Activated T-helper 17 cell treated with anti-CD3 and anti-CD28 coated beads, Interleukin-2, amount 50 U/mL, for 72 hours (primary cell): ENCODE measurements at places on chromosomes 11 and 22.

DNA sequence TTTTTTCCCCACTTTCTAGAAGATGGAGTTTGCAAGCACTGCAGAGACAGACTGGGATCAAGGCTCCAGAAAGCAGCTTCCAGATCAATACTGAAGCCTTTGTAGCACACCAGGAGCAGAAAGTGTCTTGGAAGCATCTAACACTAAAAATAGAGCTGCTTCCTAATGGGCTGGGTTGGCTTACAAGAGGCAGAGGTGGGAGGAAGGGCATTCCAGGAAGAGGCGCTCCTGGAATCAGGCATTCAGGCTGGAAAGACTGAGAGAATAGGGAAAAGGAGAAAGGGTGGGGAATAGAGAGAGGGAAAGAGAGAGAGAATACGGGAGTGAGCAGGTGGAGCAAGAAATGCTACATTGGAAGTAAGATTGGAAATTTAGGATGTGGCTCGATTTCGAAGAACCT, 395.9 kb downstream of the OPCML start:
- ATAC-seq, result no peak

DNA sequence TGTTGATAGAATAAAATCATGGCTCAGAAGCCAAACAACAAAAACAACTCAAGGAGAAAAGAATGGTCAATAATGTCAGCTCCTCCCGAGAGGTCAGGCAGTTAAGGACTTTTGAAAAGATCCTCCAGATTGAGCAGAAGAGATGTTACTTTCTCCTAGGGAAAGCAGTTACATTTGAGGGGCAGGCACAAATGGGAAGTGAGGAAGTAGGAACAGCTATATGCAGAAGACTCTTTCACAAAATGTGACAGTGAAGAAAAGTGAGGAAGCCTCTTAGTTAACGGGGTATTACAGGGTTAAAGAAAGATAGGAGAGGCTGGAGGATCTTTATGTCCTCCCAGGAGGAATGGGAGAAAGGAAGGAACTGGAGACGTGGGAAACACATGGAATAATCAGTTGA, 3.4 kb downstream of the DCHS1 start:
- ATAC-seq, result no peak

- ATAC-seq, result peak; percentile 11
These were observed 4461.3 kb upstream of the OR11H1 start for GRCh38 chr22:11066458-11067285.

GRCh38 chr11:16081382-16082094, 274.8 kb downstream of the SOX6 start:
- no peak for ATAC-seq

GRCh38 chr11:13462311-13462900, 616 bp downstream of the BTBD10 start:
- peak; percentile 72 for ATAC-seq

DNA sequence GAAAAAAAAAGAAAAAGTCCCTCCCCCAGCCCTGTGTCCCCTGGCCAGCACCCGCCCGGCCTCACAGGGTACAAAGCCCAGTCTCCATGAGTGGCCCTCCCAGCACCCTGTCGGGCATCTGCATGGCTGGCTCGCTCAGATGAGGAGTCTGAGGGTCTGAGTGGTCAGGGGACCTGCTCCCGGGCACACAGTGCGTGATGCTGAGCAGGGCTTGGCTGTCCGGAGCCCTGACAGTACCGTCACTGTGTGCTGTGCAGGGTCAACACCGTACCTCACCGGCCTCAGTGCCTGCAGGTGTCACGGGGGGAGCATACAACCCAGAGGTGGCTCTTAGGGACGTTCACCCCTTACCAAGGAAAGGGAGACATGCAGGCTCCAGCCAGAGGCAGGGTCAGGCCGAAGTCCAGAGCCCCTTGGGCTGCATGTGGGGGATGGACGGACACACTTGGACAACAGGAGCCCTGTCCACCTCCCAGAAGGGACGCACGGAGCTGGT, 3.6 kb upstream of the PLXNB2 start:
- ATAC-seq, result no peak

DNA sequence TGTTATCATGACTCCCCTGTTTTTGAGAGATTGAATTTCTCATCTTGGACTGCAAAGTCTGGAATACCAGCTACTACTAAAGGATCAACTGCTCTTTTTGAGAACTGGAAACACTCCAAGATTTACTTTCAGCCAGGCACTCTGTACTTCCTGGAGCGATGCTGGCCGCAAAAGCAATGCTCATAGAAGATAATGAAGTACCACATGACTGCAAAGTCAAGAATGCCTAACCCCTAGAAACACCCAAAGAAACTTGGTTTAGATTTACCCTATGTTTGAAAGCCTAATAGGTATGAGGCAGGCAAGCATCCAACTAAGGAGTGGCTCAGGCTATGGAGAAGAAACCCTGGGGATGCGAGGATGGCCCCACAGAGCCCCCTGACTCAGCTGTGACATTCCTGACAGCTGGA, 47.7 kb upstream of the ARHGAP20 start:
- no peak for ATAC-seq

DNA sequence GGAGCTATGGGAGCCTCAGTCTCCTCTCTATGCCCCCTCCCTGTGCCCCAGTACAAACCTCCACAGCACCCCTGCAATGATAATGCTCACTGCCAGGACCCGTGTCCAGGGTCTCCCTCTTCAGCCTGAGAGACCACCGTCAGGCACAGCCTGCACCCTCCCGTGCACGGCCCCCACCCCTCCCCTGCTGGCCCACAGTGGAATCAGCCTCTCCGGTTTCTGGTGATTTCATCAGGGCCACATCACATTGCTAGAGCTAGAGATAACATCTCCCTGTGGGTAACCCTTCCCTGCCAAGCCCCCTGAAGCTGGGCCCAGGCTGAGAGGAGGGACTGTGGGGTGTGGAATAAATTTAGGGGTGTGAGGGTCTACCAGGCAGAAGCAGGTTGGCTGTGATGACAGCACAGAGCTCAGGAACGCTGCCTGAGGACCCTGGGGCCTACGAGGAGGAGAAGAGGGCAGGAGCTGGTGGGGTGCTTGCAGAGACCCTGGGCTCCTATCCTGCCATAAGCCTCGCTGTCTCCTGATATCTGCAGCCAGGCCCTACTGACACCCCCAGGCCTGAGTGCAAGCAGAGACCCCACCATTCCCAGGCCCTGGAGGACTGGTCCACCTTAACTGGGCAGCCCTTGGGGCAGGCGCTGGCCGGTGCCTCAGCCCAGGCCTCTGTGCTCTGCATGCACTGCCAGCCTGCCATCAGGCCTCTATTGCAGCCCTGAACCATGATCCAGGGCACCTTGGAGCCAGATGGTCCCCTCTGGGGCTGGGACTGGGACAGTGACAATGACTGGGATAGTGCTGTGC, at the start of gene KLHDC7B:
Gene KLHDC7B (plus strand): TSS at position 378 of the 804 bp plus-strand sequence. CDS start 345 bp downstream, at position 723.
- ATAC-seq, result no peak

DNA sequence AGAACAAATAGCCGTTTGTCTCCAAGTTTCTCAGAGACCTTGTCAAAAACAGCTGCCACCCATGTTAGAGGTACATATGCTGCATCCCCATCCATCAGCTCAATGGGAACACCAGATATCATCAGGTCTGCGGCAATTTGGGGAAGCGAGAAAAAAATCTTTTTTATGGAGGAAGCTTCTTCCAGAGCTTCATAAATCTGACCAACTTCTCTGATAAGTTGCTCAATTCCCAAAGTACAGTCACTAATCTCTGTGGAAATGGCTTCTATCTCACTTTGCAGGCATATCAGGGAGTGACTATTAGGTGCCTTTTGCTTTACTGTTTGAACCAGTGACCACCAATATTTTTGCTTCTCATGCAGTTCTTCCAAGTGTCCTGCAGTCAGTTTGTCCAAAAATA, 34.3 kb upstream of the MRPL17 start:
- ATAC-seq, result no peak

- ATAC-seq, result no peak
These were observed 47.9 kb upstream of the SNX19 start for GRCh38 chr11:130964058-130964792.

GRCh38 chr11:14041040-14041439, 78.5 kb downstream of the SPON1 start:
- ATAC-seq, result no peak

DNA sequence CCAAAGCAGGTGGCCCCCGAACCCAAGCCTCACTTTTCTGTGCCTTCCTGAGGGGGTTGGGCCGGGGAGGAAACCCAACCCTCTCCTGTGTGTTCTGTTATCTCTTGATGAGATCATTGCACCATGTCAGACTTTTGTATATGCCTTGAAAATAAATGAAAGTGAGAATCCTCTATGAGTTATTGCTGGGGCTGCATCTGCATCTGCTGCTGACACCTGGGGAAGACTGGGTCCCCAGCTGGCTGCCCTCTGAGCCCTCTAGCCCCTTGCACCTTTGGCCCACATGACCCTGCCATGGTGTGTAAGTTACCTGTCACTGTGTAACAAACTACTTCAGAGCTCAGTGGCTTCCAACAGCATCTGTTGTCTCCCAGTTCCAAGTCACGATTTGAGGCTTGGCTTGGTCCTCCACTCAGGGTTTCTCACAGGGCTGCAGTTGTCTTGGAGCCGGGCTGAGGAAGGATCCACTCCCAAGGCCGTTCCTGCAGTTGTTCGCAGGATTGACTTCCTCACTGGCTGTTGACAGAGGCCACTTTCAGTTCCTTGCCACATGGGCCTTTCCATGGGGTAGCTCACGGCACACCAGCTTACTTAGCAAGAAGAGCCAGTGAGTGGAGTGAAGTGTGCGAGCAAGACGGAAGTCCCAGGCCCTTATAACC, 13.5 kb upstream of the UVRAG start:
- ATAC-seq, result peak; percentile 38

DNA sequence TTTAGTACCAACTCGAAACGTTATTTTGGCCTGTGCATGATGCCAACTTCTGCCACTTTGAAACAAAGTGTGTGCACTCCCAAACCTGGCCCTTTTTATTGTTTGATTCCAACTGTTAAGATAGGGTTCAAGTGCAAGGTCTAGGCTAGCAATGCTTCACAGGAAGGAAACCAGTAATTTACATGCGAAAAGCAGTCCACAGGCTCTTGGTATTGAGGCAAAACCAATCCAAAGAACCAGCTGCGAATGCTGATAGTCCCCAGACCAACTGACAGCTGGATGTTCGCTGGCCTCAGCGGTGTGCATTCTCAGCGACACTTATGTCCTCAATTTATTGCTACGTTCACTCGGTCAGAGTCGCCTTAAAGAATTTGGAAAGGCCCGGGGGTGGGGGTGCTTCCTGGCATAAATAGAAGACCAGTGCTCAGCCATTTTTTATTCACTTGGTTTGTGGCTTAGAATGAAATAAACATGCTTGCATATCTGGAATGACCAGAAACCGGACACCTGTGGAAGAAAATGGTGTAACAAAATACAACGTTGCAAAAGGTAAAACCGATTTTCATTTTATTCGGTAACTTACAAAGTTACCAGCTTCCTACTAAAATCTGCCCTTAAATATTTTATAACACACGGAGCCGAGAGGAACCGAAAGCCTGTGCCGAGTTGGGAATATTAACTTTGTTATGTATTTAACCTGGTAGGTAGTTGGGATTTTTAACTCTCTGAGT, 1.6 kb downstream of the CPT1A start:
- no peak for ATAC-seq

- no peak for ATAC-seq
These were observed 11.0 kb upstream of the SPDYC start for GRCh38 chr11:65159012-65159411.
